Fibroblast of the conjunctiva (primary cell): ENCODE measurements at places on chromosomes 2 and 18.

DNA sequence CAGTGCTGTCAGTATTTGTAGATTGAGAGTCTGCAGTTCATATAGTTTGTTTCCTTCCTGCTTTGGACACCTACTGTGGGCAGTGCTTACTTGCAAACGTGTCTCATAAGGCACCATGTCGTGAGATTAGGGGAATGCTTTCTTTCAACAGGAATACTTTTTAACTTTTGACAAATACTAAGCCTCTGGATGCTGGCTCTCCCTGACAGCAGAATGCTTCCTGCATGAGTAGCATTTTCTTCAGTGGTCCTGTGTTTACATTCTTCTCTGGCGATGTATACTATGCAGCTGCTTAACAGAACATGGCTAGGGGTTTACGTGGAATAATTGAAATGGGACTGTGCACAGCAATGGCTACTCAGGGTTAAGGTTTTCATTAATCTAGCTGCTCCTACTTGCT lies 807.5 kb downstream of the MBD2 start:
- peak; percentile 0 for DNase-seq

DNA sequence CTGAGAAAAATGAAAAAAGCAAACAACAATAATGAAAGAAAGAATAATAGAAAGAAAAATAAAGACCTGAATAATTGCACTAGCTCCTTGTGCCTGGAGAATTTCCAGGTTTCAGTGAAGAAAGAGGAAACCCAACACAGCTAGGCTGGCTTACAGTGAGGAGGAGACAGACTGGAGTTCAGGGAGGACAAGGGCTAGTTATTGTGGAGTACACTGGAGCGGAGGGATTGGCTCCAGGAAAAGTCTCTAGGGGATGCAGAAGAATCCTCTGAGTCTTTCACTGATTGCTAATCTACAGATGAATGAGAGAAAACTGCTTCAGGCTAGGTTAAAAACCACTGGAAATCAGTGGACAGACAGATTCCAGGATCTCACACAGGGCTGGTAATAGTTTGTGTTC lies 163.6 kb upstream of the RBMS1 start:
- DNase-seq = peak; percentile 52

DNA sequence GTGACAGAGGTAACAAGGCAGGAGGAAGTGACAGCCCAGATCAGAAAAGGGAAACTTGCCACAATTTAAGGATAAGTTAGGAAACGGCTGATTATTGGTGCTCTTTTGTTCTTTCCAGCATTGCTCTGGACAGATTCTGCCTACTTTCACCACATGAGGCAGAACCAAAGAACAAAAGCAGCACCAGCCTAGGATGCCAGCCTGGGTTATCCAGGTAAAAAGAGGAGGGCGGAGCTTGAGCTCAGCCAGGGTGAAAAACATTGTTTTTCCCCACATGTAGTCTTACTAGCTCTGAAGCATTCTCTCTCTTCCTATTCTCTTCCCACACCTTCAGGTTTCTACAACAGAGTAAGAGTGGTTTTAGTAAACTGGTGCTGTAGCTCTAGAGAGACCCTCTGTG lies 300.5 kb downstream of the TMX3 start:
- no peak for DNase-seq

GRCh38 chr18:31426021-31426420 lies 21.5 kb upstream of the DSG3 start:
- no peak for DNase-seq

- DNase-seq = no peak
Measured at GRCh38 chr2:55400332-55400731, 19.3 kb downstream of the CCDC88A start.

- DNase-seq = no peak
Measured at GRCh38 chr2:166115589-166115988, 12.2 kb downstream of the SCN1A start.

GRCh38 chr2:168691221-168691620 lies 111.2 kb upstream of the NOSTRIN start:
- no peak for DNase-seq

DNA sequence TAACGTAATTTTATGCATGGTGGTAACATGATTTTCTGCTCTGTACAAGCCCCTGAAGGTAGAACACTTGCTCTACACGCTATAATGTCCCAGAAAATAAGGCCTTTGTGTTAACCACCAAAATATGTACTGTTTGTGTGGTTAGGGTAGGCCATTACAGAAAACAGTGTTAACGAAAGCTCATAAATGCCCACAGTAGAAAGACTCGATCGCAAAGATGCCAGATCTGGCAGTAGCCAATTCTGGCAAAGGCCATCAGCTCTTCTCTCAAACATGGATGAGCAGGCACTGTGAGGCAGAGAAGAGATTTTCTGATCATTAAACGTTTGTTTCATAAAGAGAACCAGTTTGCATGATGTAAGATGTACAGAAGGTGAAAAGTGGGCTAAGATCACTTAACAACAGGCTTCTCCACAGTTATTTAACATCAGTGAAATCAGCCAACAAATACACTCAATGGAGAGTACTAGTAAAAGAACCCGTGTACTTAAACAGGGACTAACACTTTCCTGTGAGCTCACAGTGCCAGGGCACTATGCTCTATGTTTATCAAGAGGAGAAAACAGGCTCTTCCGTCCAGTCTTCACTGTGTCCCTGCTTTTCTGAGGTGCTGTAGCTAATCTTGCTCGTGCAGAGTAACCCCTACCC lies 80.3 kb downstream of the SPRED2 start:
- no peak for DNase-seq

DNA sequence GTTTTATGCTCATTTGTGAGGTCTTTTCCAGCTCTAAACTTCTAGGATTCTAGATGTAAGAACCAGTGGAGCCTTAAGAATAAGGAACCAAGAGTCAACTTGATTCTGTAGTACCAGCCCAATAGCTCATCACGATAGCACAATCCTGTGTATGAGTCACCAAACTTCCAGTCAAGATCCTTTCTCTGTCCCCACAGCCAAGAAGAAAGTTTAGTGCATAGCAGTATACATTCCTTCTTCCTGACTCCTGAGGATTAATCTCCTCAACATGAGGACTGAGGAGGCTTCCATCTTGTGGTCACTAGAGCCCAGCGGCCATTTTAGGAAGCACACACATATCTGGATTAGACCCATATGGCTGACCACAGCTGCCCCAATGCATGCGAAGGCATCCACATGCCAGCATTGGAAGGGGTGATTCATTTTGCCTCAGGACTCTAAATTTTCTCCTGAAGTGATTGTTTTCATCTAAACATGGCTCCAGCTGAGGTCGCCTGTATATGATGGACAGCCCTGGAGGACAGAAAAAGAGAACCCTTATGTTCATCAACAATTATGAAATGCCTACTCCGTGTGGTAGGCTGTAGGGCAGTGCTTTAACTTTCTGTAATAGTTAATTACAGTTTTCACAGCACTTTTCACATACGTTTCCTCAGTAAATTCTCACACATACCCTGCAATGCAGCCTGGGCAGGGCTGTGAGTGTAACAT lies 53.5 kb downstream of the RASGRP3 start:
- peak; percentile 82 for DNase-seq

GRCh38 chr2:224309176-224309575 lies 92.7 kb downstream of the FAM124B start:
- no peak for DNase-seq

DNA sequence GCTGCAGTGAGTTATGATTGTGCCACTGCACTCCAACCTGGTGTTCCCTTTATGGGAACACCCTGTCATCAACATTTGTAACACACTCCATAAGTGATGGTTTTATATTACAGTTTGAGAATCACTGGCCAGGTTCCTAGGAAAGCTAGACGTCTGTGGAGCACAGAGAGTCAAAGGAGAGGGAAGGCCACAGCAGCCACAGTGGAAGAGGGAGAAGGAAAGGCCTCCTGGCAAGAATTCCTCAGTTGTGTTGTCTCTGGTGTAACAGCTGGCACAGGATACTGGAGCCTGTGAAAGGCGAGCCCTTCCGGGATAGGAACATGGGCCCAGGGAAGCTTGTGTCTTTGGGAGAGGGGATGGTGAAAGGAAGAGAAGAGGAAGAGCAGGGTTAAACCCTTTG lies 360.5 kb upstream of the PIK3C3 start:
- DNase-seq = no peak

DNA sequence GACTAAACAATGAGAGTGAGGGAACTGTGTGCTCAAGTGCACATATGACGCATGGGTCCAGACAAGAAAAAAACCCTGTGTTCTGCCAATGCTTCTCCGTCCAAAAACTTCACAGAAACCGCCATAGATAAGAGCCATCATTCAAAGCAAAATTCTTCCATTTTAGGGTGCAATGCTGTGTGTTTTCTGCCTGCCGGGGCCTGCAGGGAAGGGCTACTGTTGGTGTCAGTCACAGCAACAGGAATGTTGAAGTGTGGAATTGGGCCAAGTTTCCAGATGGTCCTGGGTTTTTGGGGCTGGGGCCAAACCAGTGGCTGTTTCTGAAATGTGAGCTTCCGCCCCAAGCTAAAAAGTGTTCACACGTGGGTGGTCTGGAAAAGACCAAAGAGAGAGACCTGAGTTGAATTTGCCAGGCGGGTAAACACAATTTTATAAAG lies 677 bp upstream of the MC2R start:
- no peak for DNase-seq

GRCh38 chr18:5891184-5891853 lies 4.0 kb downstream of the TMEM200C start:
- no peak for DNase-seq

GRCh38 chr18:48785091-48785614 lies 165.6 kb downstream of the SMAD7 start:
- DNase-seq = no peak

GRCh38 chr2:153213022-153213421 lies 265.5 kb downstream of the RPRM start:
- no peak for DNase-seq

DNA sequence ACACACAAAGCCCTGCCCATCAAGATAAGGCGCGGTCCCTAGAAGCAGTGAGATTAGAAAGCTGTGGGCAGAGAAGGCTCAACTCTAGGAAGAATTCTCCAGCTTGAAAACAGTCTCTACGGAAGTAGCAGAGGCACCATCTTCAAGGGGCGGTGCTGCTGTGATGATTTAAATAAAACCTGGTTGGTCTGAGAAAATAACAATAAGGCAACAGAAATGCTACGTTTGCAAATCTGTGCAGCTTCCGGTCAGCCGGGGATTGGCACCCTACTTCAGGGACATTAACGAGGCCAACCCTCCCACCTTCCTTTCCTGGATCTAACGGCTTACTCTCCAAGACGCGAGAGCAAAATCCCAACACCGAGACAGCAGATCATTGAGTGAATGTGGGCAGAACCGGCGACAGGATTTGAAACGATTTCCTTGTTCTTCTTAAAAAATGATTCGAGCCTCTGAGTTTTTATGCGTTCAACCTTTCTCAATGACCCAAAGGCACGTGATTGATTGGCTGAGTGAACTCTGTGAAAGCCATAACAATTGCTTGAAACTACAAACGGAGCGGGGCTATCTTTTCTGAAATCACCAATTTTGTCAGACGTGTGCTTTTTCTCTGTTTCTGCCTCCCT lies 93.7 kb upstream of the ZNF516 start:
- DNase-seq = no peak

- peak; percentile 81 for DNase-seq
Measured at GRCh38 chr2:112579241-112579640, 5.2 kb upstream of the CHCHD5 start.

DNA sequence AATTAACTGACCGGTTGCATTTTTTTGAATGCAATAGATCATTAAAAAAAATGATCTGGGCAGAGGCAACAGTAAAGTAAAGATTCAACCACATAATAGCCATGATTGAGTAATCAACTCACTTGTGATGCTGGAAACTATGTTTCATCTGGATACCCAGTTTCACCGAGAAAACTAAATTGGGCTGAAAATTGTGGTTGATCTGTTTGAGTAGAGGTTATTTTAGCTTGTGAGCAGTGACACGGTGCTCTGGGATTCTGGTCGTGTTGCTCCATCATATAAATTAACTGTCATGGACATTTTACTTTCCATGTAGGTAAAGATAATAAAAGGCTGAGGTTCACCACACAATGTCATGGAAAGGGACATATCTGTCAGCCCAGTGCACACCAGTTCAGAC lies 58.7 kb downstream of the CD226 start:
- DNase-seq = no peak

GRCh38 chr2:17057109-17058017 lies 391.7 kb upstream of the CYRIA start:
- no peak for DNase-seq

- no peak for DNase-seq
Measured at GRCh38 chr18:36613069-36613468, 215.7 kb downstream of the TPGS2 start.

DNA sequence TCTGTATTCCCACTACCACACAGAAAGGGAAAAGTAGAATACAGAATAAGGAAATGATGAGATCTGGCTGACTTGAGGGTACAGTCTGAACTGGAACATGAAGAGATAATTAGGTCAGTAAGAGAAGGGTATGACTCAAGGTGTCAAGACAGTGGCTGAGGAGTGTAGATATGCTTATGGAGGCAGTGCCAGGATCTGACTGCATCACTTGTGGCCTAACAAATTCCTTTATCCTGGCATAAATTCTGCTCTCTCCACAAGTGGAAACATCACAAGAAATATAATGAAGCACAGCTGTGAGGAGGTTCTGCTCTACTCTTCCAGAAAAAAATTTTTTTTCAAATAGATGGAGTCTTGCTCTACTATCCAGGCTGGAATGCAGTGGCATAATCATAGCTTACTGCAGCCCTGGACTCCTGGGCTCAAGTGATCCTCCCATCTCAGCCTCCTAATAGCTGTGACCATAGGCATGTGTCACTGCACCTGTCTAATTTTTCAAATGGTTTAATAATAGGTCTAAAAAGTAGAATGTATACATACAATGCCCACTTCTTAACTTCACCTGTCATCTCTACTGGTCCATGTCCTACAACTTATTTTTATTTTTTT lies 85.3 kb downstream of the C2orf74 start:
- DNase-seq = peak; percentile 80

GRCh38 chr18:46261799-46262198 lies 157.6 kb downstream of the HAUS1 start:
- DNase-seq = no peak

DNA sequence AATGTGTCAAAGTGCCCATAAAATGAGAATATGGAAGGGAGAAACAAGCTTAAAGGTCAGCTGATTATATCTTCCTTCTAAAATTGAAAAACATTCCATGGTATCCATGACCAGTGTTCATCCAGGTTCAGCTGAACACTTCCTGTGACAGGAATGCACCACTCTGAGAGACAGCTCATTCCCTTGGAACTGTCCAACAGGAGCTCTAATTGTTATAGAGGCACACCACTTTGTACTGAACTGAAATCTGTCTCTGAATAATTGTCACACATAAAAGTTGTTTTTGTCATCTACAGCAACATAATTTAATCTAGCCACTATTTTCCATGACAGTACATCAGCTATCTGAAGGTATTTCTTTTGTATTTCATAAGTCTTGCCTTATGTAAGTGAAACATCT lies 195.9 kb upstream of the ZNF804A start:
- DNase-seq = no peak

- DNase-seq = no peak
Measured at GRCh38 chr2:117232305-117232704, 582.2 kb upstream of the DDX18 start.

GRCh38 chr2:16952805-16953204 lies 287.2 kb upstream of the CYRIA start:
- DNase-seq = no peak

GRCh38 chr2:71788186-71788525 lies 334.8 kb downstream of the DYSF start:
- DNase-seq = no peak
